ENCODE measurements at places on chromosomes 4 and X.

DNA sequence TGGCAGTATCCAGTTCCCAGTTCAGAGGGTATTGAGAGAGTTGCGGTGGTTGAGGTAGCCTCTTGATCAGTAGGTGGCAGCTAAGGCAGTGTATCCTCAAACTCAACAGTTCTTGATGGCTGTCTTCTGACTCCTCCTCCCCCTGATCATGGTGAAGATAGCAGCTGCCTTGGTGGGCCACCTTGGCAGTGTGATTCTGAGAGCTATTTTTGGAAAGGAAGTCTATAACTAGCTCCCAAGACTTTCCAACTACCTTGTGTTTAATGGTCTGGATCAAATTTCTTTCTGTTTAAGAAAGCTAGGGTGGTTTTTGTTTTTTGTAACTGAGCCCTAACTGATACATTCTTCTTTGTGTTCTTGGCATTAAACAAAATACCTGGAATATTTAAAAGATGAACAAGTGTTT, 10.5 kb upstream of the TBC1D19 start:
- no peak for DNase-seq

- DNase-seq, result no peak
Measured at GRCh38 chr4:6183740-6184139, 16.6 kb downstream of the JAKMIP1 start.

DNA sequence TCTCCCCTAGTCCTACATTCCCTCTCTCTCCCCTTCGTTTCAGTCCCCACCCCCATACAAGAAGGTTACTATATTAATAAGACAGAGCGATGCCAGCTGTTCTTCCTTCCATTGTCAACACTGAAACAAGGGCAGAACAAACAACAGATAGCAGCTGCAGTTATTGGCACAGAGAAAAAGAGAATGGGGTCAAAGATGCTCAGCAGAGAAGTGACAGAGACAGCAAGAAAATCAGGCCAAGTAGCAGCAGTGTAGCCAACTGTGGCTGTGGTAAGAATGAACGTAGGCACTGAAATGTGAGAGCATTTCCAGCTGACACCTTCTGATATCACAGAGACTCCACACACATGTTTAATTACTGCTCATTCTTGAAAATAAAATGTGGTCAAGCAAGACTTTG, 641.8 kb downstream of the FSTL5 start:
- no peak for DNase-seq

DNA sequence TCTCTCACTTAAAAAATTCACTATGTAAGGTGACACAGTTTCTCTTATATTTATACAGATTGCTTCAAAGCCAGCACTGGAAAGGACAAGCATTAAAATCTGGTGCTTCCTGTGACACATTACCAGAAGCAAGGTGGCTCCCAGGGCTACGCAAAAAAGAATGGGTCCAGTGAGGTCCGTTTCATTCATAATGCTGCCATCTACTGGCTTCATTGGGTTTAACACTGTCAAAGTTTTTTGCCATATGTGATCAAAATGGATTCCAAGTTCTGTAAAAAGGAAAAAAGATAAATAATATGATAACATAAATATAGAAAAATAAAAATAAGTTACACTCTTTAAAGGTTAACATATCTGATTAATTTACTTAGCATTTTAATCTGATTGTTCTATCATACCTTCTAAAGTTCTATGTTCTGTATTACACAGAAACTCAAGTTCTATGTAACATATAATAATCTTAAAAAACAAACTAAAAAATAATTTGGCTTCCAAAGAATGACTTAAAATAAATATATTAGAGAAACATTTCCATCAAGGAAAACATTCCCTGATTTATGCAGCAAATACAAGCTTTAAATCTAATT, 22.1 kb downstream of the YIPF7 start:
- no peak for DNase-seq

DNA sequence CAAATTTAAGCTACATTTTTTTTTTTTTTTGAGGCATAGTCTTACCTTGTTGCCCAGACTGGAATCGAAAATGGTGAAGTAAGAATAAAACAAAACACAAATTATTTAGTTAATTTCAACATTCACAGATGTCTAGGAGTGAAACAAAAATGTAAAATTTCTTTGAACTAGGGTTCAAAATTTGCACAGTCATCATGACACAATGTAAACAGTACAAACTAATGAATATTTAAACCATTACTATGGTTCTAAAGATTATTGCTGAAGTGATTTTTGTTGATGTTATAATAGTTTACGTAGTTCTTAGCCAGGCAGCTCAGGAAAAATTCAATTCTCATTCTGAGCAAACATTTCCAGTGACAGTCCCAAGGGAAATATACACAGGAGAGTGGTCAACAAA, 633.1 kb downstream of the GRXCR1 start:
- DNase-seq, result no peak

GRCh38 chr4:24745172-24745895, 50.0 kb upstream of the SOD3 start:
- no peak for DNase-seq

DNA sequence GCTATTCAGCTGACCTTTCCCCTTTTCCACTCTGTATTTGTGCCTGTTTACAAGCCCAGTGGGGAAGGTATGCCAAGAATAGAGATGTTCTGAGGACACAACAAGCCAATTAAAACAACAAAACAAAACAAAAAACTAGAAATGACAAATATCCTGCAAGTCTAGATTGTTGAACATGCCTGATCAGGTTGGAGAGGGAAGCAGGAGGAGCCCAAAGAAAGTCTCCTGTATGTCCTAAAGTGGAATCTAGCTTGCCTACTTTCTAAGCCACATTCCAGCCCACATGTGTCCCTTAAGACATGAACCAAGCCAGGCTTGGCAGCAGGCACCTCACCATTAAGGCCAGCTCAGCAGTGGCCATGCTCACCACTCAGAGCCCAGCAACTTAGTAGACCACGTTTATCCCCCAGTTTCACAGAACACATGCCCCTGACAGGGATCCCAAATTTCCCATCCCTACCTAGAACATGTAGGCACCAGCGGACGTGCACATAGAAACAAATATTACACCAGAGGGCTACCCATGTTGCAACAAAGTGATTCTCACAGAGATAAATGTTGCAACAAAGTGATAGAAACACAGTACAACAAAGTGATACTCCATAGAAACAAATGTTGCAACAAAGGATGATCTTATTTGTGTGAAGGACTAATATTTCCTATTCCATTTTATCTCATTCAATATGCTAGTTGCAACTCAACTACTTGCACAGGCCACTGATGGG, 48.3 kb downstream of the CD99L2 start:
- no peak for DNase-seq
